ENCODE measurements at places on chromosomes 16 and 17.

DNA sequence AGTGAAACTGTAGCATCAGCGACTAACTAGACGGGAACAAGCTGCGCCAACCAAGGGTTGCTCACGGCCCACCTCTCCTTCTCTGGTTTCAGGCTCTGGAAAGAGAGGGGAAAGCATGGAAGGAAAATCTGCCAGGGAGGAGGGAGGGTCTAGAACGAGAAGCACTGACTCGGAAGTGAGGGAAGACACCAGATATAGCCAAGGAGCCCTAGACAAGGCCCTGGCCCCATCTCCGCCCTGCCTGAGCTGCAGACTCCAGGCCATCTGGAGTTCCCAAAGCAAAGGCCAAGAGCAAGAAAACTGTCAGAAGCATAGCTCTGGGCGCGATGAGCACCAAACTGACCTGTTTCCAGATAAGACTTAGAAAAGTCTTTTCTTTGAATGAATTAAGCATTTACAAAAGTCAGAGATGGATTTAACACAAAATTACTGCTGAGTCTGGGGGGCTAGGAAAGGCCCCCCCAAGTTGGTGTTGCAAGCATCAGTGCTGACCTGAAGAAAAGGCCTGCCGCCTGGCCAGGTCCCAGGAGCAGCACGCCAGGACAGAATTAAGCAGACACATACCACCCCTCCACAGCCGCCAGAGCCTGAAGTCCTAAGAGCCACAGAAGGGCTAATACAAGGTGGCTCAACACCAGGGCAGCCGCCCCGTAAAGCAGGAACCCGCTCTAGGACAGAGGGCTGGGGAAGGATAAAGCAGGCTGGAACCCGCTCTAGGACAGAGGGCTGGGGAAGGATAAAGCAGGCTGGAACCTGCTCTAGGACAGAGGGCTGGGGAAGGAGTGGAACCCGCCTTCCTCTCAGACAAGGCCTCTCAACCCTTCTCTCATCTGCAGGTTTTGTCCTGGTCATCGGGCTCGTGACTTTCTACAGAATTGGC is 20.7 kb downstream of the TMEM204 start:
- DNase-seq, result no peak

DNA sequence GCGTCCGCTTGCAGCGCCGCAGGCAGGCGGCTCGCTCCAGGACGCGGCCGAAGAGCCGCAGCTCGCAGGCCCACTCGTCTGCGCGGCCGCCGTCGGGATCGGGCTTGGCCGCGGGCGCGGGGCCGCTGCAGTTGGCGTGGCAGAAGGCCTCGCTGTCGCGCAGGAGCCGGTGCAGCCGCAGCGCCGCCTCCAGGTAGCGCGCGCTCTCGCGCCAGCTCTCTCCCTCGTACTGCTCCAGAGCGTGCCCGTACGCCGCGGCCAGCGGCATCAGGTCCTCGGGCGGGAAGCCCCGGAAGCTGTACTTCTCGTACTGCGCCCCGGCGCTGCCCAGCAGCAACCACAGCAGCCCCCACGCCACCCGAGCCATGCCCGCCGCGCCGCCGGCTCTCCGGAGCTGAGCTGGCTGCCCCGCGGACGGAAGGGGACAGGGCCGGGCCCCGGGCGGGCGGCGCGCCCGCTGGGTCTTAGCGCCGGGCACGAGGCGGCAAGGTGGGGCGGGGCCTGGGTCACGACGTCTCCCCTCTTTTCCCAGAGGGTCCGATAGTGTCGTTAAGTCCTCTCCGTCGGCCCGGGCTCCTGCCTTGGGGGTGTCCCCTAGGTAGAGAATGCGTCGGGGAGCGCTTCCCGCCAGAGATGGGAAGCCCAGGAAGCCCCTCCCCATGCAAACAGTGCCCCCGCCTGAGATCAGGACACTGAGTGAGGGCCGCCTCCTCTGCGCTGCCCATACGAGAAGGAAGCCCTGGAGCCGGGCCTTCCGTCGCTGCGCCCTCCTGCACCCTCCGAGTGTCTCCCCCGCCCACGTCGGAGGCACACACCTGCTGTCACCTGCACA is at the start of gene P3H4:
P3H4 (minus strand) TSS at position 401 of the 832 bp plus-strand sequence; CDS start at position 367, 34 bp downstream.
- DNase-seq, result peak; percentile 96

GRCh38 chr17:73118139-73118538 is 25.7 kb upstream of the SLC39A11 start:
- no peak for DNase-seq

DNA sequence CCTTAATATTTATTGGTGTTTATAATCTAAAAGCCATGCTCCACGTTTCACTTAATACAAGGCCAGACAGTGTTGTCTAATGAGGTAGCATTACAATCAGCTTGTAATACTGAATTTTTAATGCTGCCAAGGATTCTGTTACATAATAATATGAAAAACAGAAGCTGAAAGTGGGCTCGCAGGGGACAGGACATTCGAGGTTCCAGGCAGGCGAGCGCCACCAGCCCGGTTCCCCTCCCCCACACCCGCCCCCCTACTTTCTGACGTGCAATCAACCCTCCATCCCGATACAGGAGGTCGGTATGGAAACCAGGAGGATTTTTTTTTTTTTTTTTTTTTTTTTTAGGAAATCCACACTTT is 6.2 kb upstream of the ZFHX3 start:
- no peak for DNase-seq

DNA sequence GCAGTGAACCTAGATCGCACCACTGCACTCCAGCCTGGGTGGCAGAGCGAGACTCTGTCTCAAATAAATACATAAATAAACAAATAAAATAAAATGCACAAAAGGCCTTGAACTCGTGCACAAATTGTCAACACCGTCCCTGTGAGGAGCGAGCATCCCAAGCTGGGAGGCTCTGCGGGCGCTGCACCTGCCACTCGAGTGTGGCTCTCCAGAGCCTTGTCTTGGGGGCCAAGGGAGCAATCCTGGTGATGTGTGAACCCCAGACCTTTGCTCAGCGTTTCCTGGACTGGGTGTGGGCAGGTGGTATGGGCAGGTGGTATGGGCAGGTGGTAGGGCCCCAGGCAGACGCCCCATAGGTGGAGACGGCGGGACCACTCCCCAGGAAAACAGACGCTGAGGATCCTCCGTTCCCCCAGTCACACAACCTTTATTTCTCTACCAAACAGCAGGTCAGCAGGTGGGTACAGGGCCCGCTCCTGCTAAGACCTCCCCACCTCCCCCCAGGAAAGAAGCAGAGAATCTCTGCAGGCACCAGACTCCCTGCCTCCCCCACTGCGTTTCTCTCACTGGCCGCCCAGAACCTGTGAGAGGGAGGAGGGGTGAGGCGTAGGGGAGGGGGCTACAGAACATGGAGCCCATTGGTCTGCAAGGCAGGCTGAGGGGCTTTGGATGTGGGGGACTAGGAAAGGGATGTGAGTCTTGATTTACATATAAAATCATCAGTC is 7.4 kb upstream of the P2RX1 start:
- no peak for DNase-seq

GRCh38 chr16:86598607-86599565 is 20.5 kb downstream of the FOXL1 start:
- DNase-seq, result no peak

GRCh38 chr17:64006361-64007088 is 8.4 kb downstream of the PRR29 start:
- DNase-seq, result no peak

GRCh38 chr17:49991409-49991808 is 3.6 kb downstream of the DLX3 start:
- DNase-seq, result no peak

DNA sequence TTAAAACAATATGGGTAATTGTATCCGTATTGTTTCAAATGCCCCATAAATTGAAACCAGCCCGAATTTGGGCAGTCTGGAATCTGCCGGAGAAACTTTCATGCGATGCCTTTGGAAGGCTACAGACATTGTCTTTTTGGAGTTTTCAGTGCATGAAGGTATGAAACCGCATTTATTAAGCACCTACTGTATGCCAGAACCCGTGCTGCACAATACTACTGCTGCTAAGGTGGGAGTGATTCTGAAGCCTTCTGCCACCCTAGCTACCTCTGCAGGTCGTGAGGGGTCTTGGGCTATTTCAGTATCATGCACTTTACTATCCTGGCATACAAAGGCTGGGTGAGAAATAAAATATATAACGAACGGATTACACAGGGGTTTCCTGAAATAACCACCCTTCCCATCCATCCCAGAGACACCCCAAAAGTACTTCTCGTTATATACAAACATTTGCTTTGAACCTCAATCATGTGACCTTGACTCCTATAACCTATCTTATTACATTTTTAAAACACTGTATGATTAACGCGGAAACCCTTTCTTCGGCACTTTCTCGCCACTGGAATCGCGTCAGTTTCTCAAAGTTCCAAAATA is 1.0 kb upstream of the MSI2 start:
- DNase-seq, result no peak

DNA sequence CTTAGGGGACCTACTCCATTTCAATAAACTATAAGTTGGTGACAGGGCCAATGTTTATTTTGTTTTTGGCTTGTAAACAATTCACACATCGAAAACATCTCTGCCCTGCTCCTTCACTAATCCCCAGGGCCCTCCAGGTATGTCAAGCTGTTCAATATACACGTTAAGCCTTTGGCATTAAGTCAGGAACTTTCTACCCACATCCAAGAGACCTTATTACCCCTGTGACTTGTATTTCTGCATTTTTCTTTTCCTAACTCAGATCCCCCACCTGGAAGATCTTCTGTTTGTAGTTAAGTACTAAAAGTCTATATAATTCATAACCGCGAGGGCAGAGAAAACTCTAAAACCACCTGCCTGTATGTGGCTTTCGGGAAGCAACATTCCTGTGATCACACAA is 106.8 kb upstream of the AXIN2 start:
- DNase-seq, result no peak

DNA sequence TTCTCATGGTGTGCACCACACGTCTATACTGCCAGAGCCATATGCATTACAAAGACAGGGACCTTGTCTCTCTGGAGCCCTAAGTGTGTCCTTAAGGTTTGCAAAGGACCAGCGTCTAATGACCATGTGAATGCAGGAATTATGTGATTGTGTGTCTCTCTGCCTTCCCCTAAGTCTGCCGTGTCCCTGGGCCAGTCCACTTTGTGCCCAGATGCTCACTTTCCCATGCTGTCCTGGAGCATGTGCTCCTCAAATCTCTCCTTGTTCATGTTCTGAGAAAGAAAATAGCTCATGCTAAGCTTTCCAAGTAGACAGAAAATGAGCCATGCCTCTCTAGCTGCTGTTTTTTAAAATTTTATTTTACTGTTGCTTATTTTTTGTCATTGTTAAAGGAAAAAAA is 125.5 kb downstream of the RBFOX1 start:
- no peak for DNase-seq

DNA sequence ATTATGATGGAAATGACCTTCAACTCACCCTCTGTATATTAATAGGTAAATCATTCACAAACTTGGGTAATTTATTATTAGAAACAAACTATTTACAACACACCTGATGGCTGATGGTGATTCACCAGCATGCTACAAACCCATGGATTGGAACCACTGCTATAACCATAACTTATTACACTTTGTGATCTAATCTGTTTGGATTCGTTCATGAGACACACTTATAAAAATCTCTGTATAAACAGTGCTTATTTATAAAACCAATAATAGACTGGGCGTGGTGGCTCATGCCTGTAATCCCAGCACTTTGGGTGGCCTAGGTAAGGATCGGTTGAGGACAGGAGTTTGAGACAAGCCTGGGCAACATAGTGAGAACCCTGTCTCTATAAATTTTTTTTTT is 16.0 kb downstream of the SMIM36 start:
- DNase-seq, result no peak

- DNase-seq, result no peak
Measured at GRCh38 chr17:27241346-27241946, 52.5 kb upstream of the WSB1 start.

DNA sequence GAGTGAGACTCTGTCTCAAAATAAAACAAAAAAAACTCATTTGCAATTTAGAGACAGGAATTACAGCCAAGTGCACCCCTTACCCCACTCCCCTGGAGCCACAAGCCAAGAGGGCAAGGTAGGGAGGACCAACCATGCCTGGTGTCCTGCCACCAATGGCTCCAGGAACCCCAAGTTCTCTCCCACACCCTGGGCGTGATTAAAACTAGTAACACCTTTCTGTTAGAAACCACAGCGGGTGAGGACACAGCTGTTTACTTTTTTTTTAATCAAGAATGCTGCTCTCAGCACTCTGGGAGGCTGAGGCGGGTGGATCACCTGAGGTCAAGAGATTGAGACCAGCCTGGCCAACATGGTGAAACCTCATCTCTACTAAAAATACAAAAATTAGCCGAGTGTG is 38.1 kb downstream of the ANKRD11 start:
- DNase-seq, result no peak

GRCh38 chr17:61140081-61140786 is 259.4 kb upstream of the TBX2 start:
- DNase-seq, result no peak

- DNase-seq, result peak; percentile 66
Measured at GRCh38 chr16:2881783-2882649, 999 bp upstream of the FLYWCH2 start.

DNA sequence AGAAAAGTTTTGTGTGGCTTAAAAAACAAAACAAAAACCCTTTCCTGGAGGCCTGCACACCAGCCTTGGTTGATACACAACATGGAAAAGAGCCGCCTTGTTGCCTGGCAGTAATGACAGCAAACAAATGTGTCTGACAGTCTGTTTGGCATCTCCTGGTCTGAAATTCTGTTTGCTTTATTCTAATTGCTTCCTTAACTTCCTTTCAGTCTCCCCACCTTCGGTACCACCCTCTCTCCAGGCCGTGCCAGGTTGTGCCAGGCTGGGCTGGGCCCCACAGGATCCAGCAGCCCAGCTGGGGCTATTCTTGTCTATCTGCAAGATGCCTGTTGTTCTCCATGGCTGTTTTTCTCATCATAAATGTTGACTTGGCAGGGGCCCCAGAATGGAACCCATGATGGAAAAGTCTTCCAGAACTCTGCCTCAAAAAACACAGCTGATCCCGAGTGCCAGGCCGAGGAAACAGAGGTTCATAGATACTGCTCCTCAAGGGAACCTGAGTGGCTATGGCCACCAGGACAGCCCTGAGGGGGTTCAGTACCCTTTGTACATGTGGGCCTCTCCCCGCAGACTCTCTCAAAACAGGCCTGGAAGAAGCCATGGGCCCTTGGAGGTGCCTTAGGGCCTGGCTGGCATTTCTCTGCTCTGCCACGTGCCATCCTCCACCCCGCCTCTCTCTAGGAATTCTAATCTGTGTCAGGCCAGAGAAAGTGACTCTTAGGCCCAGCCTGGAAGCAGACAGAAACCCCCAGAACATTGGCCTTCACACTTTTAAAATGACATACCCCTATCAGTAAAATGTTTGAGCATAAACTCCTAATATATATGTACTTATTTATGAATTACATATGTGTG is 50.5 kb downstream of the YPEL2 start:
- DNase-seq, result no peak

GRCh38 chr17:62091804-62092203 is 26.7 kb upstream of the MED13 start:
- no peak for DNase-seq

DNA sequence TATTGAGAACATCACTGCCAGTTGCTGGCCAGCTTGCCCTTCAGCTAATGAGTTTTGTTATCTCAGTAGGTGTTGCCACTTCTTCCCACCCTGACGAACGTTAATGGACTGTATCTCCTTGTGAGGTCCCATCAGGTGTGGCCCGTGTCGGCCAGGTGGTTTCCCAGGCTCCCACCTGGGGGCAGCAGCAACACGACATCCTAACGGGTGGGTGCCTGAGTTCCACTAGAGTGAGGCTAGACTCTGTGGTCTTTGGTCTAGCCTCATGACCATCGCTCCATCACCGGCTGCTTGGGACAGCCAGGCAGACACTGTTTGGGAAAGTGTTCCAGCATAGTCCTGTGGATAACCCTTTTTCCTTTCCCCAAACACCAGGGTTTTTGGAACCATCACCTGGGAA is 45.6 kb upstream of the LCMT1 start:
- DNase-seq, result no peak
